Large intestine (tissue), 12 donors: ENCODE measurements at places on chromosomes 6 and 20. TPM values are rescaled to one million over a fixed set of nuclear protein-coding genes. Genes with fewer than 3 reads are reported as not detected.

DNA sequence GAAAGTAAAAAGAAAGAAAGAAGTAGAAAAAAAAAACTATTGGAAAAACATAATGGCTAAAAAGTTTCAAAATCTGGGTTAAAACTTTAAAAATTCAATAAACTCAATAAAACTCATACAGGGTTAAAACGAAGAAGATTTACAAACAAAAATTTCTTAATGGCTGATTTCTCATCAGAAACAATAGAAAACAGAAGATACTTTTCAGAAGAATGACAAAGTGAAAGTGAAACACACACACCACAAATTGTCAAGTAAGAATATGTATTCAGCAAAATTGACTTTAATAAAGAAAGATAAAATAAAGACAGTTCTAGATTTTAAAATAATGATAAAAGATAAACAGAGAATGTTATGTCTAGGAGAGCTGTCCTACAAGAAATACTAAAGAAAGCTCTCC is 618.9 kb upstream of the GJE1 start:
- H3K27me3 ChIP-seq = no peaks in the 10 kb centered on the region
- no peaks in the 10 kb centered on the region for H3K4me1 ChIP-seq

OLIG3 gene
- polyA plus RNA-seq = not detected

KCNK15 gene
- polyA plus RNA-seq = 0.21 TPM

RNF5 gene
- polyA plus RNA-seq = 85.7 TPM
